ENCODE measurements at places on chromosomes 11 and 22.
A peak's percentile ranks its signal among the peaks of the same experiment; 100 is the strongest.

GRCh38 chr22:21873619-21874018 lies 6.2 kb upstream of the MAPK1 start:
- no peak for DNase-seq

DNA sequence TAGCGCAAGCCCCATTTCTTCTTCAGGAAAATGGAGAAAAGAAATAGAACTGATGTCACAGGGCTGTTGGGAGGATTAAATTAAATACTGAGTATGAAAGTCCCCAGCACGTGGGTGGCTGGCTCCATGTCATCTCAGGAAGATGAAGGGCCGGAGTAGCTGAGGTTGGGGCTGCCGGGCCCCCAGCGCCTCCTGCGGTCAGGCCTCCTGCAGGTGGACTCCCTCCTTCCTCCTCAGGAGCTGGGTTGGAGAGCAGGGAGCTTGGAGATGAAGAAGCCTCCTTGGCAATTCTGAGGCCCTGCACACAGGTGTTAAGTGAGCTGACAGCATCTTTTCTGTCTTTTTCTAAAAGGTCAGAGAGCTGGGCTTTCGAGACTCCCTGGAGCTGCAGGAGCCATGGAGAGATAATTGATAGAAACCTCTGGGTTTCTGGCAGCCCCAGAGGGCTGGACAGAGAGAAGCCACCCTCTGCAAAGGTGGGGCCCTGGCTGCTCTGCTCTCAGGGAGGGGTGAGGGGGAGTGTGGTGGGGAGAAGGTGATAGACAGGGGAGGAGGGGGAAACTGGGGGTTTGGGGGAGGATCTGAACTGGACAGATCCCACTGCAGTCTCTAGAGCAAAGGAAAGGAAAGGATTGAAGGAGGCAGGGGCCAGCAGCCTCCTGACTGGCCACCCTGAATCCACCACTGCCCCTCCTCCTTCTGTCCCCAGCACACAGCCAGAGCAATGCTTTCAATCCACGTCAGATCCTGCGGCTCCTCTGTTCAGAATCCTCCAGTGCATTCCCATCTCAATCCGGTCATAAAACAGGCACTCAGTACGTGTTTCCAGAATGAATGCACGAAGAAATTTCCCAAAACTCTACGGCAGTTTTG lies 210.8 kb downstream of the CEP164 start:
- DNase-seq: no peak

GRCh38 chr11:126834149-126834548 lies 166.4 kb downstream of the KIRREL3 start:
- no peak for DNase-seq

DNA sequence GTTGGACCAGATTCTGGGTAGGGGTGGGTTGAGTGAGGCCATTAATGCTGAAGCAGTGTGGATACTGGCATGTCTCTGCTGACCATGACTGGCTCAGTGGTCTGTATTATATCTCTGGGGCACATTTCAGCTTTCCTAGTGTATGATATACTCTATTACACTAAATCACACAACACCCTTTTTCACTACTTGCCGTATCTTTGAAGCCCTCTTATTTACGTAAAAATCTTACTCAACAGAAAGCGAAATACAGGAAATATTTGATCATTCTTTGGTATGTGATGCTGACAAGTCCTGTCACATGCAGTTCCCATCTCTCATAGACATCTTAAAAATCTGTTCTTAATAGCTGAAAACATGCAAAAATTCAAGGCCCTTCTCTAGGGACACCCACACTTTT lies 40.3 kb downstream of the OR5B17 start:
- DNase-seq: no peak

GRCh38 chr11:96242191-96242847 lies 100.7 kb downstream of the MAML2 start:
- no peak for DNase-seq

DNA sequence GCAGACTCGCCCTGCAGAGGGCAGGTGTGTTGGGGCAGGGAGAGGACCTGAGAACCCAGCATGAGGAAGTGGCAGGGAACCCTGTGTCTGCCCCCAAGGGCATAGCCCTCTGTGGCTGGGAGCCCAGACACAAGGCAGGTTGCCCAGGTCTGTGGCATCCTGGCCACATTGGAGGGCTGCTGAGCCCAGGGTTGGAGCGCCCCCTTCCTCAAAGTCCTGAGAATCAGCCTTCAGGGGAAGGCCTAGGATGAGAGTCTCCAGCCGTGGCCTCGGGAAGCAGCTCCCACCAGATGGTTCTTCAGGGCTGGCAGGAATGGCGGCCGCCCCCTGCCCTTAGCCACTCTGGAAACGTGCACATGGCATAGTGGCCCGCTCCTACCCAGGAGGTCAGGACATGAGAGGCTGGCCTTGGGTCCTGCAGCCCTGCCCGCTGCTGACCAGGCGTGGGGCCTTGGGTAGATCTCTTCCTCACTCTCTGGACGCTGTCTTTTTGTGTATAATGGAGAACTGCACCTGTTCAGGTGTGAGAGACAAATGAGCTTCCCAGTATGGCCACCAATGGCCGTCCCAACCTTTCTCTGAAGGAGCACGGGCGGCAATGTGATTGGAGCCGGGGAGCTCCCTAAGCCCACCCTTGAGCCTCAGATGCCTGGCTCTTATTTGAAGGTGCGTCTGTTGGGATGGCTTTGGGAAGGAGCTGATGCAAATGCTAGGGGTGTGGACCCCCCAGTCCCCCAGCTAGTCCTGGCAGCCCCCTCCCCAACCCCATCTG lies 4.6 kb upstream of the CDC42BPG start:
- DNase-seq: no peak

DNA sequence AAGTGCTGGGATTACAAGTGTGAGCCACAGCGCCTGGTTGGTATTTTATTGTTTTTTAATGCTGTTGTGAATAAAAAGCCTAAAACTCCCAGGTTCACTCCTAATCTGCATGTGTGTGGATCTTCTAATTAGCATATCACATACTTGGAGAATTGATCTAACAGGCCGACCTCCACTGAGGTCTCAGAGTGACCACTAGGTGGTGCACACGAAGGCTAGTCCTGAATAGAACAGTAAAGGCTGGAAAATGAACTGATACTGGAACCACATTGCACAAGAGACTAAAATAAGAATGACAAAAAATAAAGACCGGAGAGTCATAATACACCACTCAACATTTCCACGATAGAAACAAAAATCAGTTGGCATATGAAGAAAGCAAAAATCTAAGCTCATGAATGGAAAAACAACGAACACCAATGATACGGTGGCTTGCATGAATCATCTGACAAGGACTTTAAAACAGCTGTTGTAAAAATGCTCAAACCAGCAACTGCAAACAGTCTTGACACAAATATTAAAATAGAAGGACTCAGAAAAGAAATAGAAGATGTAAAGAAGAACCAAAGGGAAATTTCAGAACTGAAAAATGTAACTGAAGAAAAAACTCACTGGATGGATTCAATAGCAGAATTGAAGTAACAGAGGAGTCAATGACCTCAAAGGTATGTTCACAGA lies 19.2 kb downstream of the PIM3 start:
- DNase-seq: no peak

DNA sequence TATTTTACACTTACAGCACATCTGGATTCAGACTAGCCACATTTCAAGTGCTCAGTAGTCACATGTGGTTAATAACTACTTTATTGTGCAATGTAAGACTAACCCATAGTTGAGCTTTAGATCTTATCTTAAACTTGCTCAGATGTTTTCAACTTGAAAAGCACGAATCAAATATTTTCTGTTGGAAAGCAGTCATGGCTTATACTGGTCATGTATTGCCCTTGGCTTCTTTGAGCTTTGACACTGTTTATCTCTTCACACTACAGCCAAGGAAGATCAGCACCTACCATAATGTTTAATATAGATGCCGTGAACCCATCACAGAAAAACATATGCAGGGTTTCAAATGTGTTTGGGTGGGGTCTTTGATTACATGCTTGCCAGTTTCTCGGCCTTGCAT lies 4.4 kb downstream of the RBX1 start:
- no peak for DNase-seq

DNA sequence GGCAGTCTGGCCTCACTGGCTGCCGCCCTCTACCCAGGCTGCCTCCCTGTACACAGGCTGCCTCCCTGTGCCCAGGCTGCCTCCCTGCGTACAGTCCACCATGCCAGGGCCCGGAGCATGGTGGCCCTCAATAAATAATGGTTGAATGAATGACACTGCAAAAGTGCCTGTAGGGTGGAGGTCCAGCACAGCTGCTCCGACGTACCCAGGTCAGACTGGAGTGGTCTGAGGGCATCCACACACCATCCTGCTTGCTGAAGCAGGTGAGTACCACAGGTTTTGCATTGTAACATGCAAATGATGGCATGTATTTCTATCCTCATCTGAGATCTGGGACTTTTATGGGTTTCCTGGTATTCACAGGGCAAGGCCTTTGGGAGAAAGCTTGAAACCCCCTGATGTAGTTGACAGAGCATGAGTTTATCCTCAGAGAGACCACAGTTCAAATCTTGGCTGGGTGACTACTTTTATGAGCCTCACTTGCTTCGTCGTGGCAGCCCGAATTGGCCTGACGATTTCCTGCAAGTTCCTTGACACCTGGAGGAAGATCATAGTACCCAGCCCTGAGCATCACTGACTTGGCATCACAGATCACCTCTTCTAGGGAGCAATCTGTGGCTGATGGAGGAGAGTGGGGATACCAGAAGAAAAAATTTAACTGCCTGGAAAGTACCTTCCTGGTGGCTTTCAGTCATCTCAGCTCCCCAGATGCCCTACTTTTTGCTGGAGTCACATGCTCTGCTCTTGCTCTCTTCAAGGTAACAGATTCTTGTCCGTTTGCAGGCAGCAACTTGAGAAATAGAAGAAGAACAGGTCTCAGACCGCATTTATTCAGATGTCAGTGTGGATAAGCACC lies 16.0 kb upstream of the CYB5R3 start:
- no peak for DNase-seq

- no peak for DNase-seq
Observed at GRCh38 chr11:44417731-44418455, 108.0 kb upstream of the ALX4 start.

GRCh38 chr11:31714840-31715239 lies 96.3 kb downstream of the PAX6 start:
- no peak for DNase-seq

- DNase-seq: no peak
Observed at GRCh38 chr11:74269161-74269811, 42.2 kb downstream of the P4HA3 start.

DNA sequence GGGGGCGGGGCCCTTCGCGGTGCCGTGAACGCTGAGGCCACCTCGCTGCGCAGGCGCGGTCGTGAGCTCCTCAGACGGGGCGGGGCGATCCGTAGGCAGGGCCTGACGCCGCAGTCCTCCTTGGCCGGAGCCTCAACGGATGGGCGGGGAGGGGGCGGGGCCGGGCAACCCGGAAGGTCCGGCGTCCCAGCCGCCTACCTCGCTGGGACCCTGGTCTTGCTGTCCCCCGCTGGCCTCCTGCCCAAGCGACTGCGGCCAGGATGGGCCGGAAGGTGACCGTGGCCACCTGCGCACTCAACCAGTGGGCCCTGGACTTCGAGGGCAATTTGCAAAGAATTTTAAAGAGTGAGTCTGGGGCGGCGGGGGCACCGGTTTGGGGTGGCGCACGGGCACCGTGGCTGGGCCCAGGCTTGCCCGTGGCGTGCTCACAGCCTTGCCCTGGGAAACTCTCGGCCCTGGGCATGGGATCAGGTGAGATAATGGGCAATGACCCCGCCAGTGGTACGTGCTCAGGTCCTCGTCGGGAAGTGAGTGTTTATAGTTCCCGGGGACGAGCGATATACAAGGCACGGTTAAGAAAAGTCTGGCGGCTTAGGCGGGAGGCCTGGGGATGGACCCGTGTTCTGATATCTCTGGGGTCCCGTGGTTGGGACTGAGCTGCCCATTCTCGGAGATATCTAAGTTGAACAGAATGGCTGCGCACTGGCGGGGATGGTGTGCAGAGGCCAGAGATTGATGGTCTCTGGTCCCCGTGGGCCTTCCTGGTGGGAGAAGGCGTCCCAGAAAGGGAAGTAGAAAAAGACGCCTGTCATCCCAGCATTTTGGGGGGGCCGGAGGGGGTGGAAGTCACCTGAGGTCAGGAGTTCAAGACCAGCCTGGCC lies at the start of gene NADSYN1:
Gene NADSYN1 (plus strand): TSS at position 167 of the 881 bp plus-strand sequence. CDS start 94 bp downstream, at position 261.
- DNase-seq: peak; percentile 88

- DNase-seq: no peak
Observed at GRCh38 chr22:30602049-30602448, 4.9 kb upstream of the TCN2 start.

GRCh38 chr11:119861160-119861559 lies 132.2 kb upstream of the NECTIN1 start:
- DNase-seq: no peak

DNA sequence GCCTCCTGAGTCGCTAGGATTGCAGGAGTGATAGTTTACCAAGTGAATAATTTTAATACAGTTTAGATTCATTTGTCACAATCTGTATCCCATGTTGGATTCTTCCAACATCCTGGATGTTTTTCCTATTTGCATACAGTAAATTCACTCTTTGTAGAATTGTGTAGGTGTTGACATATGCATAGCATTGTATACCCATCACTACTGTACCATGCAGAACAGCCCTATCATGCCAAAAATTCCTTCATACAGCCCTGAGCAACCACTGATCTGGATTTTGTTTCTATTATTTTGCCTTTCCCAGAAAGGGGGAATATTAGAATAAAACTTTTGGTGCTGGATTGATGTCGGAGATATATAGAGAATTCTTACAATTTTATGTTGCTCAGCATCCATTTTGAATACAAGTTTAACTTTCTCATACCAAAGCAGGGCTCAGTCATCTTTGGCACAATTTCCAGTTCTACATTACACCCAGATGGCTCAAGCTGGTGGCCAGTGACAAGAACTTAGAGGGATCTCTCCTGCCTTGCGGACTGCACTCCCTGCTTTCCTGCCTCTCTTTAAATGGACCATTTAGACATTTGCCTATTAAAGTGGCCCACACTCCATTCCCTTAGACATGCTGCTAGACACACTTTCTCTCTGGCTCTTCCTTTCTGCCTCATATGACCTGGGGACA lies 45.4 kb upstream of the CFAP300 start:
- DNase-seq: no peak

DNA sequence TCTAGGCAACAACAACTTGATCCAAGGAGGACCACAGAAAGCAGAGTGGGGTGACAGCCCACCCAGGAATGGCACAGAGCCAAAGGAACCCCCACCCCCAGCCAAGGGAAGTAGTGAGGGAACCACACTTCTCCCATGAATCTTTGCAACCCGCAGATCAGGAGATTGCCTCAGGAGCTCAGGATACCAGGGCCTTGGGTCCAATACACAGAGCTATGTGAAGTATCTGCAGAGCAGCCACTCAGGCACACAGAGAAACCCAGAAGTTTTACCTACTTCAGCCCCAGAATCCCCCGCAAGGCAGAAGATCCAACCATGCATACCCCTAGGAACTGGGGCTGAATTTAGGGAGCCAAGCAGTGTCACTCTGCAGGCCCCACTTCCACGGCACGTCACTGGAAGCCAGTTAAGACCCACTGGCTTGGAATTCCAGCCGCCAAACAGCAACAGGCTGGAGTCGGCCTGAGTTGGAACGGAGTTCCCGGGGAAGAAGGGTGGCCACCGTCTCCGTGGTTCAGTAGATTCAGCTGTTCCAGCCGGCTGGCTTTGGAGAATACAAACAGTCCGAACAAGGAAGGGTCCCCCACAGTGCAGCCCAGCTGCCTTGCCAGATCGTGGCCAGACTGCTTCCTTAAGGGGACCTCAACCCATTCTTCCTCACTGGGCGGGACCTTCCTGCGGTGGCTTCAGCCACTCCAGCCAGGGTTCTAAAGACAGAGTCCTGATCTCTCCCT lies 174.1 kb downstream of the TTC28 start:
- DNase-seq: peak; percentile 49

GRCh38 chr11:92766698-92767097 lies 202.8 kb upstream of the MTNR1B start:
- DNase-seq: no peak

Measured in right renal cortex interstitium (tissue), 3 donors.